ENCODE measurements at places on chromosomes 7 and 10.

GRCh38 chr7:29146888-29147609 is 712 bp upstream of the CPVL start:
- DNase-seq = no peak

- DNase-seq = no peak
These were observed 77.7 kb downstream of the CDCA7L start for GRCh38 chr7:21867816-21868575.

DNA sequence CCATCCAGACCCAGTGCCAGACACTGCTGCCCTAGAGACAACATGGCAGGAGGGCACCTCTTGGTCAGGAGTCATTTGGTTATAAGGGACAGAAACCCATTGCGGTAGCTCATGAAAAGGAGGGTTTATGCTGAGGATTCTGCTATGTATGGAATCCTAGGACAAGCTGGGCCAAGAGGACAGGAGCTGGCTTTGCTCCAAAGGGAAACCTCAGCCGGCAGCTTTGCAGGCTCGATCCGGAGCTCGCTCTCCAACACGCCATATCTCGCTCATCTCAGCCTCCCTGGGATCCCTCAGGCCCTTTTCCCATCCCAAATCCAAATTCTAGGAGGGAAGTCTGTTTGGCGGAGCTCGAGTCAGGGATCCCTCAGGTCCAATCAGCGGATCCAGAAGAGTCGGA is 345.7 kb downstream of the GLRX3 start:
- DNase-seq = no peak

DNA sequence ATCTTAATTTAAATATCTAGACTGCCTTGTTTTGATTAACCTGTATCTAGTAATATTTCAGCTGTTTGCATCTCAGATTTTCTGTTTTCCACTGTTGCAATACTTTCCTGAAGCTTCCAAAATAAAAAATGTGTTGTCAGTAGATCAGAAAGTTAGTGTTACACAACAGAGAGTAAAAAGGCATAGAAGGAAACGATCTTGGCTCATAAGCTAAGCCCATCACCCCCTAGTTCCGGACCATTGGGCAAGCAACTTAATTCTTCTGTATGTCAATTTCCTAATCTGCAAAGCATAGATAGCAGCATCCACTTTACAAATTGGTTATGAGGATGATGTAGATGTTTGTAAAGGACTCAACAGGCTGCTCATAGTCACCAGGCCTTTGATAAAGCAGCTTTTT is 4.4 kb downstream of the PON3 start:
- DNase-seq = no peak

DNA sequence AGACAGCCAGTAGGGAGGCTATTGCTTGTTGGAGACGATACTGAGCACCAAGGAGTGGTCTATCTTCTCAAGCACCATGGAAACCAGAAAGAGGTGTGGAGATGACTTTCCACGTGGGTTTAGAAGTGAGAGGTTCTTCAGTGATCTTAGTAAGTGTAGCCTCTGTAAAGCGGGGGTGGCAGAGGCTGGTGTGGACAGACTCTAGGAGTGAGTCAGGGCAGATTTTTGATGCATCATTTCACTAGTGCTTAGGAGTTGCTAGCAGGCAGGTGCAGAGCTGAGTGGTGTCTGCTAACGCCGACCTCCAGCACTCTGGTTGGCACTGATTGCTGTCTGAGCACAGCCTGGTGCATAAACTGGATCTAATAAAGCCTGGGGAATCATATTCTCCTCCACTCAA is 78.4 kb upstream of the ADO start:
- DNase-seq = peak; percentile 59

DNA sequence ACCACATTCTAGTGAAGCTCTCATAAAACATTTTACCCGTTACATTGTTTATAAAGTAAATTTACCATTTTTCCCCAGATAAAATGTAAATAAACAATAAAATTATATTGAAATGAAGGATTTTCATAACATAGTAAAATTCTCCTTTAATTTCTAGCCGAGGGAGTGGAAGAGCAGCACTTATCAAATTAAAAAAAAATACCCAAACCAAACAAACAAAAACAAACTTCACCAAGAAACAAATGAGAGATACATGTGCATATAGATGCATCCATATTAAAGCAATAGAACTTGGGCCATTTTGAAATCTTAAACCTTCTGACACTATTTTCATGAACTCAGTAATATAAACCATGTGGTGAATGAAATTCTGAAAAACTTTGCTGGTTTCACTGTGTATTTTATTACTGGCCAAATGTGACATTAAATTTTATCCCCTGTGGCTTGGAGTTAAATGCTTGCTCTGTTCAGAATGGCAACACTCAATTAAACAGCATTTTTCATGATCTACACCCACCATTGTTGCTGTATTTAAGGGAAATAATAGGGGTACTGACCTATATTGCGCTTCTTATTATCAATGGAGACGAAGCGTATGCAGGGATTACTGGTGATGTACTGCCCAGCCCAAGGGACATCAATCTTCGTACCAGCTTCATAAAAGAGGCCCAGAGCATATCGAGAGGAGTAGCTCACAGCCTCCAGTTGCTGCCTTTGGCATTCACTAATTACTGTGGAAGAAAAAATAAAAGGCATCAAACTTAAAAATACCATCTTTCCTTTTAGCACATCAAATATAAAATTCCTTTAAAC is 220.9 kb downstream of the RNLS start:
- no peak for DNase-seq

DNA sequence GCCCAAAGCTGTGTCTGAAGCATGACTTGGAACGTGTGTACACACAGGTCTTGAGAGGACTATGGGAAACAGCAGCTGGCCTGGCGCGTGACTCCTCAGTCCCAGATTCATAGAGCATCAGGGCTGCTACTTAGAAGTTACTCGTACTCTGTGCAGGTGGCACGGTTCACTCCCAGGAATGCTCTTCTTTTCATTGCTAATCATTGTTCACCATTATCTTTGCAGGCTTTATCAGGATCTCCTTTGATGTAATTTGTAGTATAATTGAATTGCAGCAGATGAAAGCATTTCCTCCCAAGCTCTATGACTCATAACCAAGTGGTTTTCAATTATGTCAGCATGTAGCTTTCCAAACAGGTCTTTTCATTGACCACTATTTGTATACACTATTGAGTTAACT is 938.9 kb downstream of the NRG3 start:
- no peak for DNase-seq

GRCh38 chr10:61899069-61899531 is 2.4 kb upstream of the ARID5B start:
- DNase-seq = no peak

DNA sequence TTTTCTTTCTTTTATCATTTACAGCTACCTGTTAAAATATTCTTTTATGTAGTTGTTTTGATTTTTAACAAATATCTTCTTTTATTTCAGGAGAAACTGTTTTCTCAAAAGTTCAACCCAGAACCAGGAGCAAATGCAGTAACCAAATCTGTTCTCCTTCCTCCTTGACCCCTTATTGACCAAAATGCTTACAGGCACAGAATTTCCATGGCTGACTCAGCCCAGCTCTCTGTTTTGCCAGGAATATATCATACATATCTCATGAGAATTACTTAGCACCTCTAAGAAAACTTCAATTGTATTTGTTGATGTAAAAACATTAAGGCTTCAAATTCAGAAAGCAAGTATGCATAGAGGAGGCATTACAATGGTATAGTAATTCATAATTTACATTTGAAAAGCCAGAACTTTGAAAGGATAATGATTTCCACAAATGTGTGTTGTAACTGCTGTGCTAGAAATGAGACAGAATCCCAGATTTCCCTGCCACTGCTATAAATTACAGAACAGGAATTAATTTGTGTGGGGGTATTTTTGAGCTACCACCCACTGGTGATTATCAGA is 2.2 kb downstream of the GSAP start:
- no peak for DNase-seq

GRCh38 chr10:3588346-3588745 is 196.7 kb downstream of the KLF6 start:
- DNase-seq = no peak

- DNase-seq = no peak
These were observed 146.0 kb upstream of the ADO start for GRCh38 chr10:62658516-62658915.

Data from activated T-cell treated with anti-CD3 and anti-CD28 coated beads for 24 hours (primary cell).